Activated CD4-positive, alpha-beta T cell treated with anti-CD3 and anti-CD28 coated beads, Interleukin-2, amount 50 U/mL, for 4 hours (primary cell): ENCODE measurements at places on chromosomes 12 and 14.

DNA sequence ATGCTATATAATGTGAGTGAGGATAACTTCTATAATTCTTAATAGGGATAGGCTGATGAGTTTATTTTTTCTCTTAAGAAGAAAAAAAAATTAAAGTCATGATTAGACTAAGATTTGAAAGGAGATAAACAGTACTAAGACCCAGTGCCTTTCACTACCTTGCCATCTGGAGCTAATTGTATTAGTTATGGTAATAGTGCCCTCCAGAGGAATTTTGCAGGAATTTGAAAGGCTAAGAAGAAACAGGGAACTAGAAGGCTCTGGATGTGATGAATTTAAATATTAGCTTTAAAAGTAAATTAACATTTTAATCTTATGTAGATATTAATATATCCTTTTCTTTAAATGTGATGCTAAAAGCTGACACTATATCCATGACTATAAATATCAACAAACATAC lies 36.6 kb upstream of the PIK3C2G start:
- no peak for DNase-seq

DNA sequence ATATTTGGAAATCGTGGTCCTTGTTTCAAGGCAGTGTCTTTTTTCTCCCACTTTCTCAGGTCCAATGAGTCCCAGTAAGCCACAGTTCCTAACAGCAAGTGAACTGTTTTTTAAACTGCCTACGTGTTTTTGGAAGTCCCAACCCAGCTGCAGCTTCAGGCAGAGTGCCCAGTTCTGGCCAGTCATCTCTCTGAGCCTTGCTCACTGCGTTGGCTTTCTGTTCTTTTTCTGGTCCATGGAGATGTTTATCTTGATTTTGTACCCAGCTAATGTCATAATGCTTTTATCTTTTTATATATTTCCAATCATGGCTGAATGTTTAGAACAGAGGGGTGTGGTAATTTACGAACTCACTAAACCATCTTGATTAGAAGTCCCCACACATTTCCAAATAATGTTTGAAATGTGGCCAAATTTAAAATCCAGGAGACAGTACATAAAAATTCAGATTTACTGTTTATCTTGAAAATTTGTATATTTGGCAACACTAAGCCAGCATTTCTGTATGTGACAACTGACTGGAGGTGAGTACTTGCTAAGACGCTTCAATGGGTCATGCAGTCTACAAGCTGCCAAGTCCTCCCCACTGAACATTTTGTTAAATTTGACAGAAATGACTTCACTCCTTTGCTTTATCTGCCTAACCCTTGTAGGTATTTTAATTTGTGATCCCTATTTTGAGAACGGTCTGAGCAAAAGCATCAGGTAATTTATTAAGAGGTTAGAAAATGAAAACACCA lies 46.1 kb upstream of the OTOGL start:
- no peak for DNase-seq

DNA sequence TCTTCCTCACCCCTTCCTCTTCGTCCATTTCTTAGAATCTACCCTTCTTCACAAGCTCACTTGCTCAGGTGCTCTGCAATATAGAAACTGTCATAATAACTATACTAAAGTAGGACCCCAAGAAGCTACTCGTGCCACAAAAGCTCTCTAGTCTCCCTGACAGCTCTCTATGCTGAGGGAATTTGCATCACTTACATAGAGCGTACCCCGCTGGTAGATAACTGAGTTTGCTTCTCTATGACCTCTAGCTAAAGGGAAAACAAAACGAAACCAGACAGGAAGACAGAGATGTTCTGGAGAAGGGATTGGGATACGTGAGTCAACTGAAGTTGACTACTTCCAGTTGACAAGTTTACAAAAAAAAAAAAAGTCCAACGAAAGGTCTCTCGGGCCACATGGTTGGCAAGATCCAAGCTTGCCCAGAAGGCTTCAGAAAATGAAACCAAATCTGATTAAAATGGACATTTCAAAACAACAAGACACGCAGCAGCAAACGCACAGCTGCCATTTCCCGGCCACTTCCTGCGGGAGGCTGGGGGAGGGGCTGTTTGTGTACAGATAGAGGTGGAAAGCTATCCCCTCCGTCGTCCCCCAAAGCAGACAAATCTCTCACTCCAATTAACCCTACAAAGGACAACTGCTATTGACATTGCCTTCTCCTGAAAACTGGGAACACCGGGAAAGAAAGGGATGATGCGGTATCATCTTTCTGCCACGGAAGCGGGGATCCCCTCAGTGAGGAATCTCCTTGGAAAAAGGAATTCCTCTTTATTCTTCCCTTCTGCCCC lies 1.3 kb downstream of the BAZ2A start:
- peak; percentile 39 for DNase-seq

- no peak for DNase-seq
Measured at GRCh38 chr12:131677699-131678098, 33.2 kb upstream of the SFSWAP start.

DNA sequence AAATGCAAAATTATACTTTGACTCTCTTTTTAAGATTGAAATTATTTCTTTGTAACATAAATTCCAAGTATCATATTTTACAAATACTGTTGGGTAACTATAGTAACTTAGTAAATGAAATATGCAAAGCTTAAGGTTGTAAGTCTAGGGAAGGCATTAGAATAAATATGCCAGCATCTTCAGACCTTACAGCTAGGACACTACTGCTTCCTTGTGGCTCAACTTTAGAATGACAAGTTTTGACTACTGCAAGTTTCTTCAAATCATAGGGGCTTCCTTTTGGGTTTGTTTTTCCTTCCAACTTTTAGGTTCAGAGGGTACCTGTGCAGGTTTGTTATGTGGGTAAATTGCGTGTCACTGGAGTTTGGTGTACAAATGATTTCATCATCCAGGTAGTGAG lies 17.7 kb upstream of the ANP32D start:
- no peak for DNase-seq

- DNase-seq: no peak
Measured at GRCh38 chr14:35879654-35880249, 53.6 kb downstream of the BRMS1L start.

DNA sequence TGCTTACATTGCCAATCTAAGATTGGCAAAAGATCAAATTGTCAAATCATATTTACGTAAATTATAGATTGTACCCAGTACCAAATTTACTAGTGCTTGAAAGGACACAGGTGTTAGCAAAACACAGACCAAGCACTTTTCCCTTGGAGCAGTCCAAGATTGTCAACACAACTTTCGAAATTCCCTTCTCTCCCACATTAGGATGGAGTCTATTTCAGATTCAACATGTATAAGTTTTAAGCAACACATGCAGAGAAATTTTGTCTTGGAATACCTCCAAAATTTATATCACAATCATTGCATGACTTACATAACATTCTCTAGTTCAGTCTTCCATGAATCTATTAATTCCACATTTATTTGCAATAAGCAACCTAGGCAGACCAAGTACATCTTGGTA lies 74.9 kb upstream of the SLCO1C1 start:
- DNase-seq: no peak

DNA sequence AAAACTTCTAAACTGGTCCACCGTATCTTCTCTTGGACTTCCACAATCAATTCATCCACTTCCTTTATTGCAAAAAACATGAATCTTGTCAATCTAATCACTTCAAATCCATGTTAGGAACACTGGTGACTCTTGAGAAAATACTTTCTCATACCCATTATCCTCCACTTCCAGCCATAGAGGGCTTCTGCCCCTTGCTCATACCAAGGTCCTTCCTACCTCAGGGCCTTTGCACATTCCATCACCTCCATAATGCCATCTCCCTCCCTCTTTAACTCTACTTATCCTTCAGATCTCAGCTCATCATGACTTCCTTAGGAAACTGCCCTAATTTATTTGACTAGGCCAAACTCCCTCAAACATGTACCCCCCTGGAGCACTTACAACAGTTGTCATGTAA lies 16.6 kb downstream of the STXBP6 start:
- no peak for DNase-seq

DNA sequence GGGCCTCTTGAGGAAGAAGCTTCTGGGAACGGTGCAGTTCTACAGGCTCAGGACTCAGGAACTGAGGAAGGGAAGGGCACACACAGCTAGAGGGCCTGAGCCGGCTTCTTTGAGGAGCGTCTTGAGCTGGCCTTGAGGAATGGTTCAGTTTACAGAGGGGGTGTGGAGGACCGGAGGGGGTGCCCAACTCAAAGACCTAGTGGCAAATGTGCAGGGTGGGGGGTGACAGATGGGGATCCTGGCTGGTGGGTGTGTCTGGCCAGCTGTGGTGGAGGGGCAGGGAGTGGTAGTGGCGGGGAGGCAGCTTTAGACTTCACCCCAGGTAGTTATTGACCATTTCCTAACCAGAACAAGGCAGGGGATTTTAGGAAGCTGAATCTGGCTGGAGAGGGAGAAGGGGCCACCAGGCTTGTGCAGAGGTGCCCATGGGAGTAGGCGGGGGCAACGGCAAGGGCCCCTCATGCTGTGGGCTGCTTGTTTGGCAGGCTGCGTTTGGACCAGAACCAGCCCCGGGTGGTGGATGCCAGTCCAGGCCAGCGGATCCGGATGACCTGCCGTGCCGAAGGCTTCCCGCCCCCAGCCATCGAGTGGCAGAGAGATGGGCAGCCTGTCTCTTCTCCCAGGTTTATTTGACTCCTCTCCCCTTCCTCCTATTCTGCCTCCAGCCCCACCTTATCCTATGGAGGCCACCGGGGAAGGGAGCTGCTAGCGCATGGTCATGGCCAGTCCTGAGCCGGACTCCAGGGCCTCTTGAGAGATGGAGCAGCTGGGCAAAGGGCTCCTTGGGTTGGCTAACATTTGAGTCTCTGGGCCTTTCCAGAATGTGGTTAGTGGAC lies 27.8 kb downstream of the PAPLN start:
- DNase-seq: no peak

DNA sequence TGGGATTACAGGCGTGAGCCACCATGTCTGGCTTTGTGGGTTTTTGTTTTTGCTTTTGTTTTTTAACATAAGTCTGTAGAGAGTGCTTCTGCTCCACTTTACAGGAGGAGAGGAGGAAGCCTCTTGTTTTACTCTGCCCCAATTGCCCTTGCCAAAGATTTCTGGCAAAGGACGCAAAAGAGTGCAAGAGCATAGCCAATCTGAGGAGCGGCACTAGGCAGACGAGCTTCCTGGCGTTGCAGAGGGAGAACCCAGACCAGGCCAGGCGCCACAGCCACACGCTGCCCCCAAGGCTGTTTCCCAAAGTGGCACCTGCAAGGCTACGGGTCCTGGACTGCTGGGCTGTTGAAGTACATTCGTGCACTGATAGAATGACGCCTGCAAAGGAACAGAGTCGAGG lies 96.2 kb downstream of the BBS10 start:
- no peak for DNase-seq

GRCh38 chr14:90490720-90491050 lies 93.9 kb downstream of the CALM1 start:
- DNase-seq: no peak

GRCh38 chr12:67269633-67270573 lies 745 bp downstream of the CAND1 start:
- DNase-seq: peak; percentile 34

DNA sequence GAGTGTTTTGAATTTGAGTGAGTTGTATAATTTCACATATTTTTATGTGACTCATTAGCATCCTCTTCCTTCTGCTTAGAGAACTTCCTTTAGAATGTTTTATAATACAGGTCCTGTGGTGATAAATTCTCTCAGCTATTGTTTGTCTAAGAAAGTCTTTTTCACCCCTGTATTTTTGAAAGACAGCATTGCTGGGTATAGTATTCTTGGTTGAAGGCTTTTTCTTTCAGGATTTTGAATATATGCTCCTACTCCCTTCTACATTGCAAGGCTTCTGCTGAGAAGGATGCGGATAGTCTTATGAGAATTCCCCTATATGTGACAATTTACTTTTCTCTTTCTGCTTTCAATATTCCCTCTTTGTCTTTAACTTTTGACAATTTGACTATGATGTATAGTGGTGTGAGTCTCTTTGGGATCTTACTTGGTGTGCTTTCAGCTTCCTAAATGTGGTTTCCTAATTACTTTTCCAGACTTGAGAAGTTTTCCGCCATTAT lies 118.9 kb upstream of the HMGA2 start:
- no peak for DNase-seq

DNA sequence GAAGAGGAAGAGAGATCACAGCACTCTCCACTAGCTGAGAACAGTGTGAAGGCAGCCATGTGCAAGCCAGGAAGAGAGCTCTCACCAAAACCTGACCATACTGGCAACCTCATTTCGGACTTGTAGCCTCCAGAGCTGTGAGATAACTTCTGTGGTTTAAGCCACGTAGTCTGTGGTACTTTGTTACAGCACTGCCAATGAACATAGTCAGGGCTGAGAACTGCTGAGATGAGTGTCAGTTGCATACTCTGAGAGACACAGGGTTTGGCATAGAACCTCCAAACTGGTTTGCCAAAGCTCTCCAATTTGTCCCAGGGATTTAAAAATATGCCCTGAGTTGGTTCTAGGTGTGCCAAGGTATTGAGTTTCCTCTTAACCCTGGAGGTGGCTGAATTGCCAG lies 218.6 kb downstream of the ATP23 start:
- no peak for DNase-seq

GRCh38 chr12:11652351-11653040 lies 3.0 kb downstream of the ETV6 start:
- no peak for DNase-seq

DNA sequence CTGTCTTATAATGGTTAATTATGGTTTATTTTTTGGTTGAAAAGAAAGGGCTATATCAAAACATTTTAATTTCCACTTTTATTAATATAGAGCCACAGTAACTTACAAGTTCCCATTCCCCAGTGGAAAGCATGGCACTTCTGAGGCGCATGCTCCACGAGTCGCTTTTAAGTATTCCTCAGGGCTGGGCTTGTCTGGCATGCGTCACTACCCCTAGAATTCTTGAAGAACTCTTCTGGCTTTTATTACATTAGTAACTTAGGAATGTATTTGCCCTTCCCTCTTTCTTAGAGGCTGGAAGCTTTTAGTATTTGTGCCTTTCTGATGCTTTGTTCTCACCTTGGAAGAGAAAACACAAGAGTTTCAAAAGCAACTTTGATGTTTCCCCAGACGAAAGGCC lies 81.1 kb downstream of the ESR2 start:
- no peak for DNase-seq

GRCh38 chr14:89144642-89145041 lies 272.4 kb downstream of the FOXN3 start:
- DNase-seq: no peak

DNA sequence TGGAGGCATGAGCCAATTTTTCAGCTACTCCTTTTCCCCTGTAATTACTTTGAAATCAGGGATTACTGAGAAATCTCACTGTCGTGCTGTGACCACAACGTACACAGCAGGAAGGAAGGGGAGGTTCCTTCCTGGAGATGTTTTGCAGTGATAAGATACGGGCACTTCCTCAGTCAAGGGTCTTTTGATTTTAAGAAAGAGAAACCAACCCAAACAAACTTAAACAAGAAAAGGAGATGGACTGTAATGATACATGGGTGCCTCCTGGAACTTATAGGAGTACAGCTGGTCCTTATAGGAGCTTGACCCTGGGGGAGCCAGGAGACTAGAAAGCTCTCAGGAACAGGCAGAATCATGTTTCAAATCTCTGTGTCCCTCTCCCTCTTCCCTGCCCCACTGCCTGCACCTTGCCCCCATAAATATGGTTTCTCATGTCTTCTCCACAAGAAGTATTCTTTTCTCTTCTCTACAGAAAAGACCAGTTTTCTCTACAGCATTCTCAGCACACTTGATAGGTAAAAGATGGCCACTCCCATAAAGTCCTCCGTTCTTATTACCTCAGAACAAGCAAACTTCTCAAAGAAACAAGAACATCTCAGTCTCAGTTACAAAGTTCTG lies 281.1 kb upstream of the AMIGO2 start:
- peak; percentile 19 for DNase-seq

- DNase-seq: no peak
Measured at GRCh38 chr12:1519642-1520041, 74.7 kb downstream of the FBXL14 start.

GRCh38 chr12:96258104-96258961 lies 64.2 kb downstream of the ELK3 start:
- no peak for DNase-seq

- DNase-seq: no peak
Measured at GRCh38 chr12:121792607-121793439, 665 bp downstream of the RHOF start.
